A673 (cell line): ENCODE measurements at places on chromosomes 2 and 18.

DNA sequence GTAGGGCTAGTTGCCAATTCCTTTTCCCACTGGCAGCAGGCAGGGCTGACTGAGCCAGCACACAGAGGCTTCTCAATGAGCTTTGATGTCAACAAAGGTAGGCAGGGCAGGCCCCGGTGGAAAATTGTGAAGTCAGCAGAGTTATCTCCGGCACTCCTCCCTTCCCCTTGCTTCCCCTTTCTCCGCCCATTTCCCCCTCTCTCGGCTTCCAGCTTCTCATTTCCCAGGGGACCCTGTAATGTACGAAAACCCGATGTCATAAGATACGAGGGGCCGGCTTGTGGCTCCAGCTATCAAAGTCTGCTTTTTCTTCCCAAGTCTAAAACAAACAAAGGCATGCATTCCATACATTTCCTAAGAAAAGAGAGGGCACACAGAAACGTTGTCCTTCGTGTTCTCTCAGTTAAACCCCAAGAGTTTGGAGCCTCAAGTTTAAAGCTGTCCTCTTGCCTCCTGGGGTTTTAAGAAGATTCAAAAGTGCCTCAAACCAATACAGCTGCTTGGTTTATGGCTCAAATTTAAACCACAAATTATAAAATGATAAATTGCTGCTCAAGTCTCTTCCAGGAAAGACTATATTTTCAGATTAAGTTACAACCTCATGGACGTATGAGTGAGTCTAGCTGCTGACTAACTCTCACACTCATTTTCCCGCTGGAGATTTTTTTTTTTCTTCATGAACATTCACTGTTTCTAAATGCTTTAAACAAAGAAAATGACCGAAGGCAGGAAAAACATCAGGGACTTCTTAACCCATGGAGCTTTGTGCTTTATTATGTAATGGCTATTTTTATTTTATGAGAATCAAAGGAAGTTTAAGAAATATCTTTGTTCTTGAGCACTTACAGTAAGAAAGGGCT is 27.2 kb upstream of the EML4 start:
- DNase-seq = peak; percentile 98

GRCh38 chr2:46929612-46930011 is 14.0 kb upstream of the MCFD2 start:
- no peak for DNase-seq

- no peak for DNase-seq
These were observed 285.8 kb upstream of the GYPC start for GRCh38 chr2:126370201-126370600.

- no peak for DNase-seq
These were observed 753.8 kb downstream of the PLCL1 start for GRCh38 chr2:198558176-198558575.
